Activated T-helper 1 cell treated with anti-CD3 and anti-CD28 coated beads, Interleukin-2, amount 50 U/mL, for 16 hours (primary cell): ENCODE measurements at places on chromosomes 1 and 21.

- DNase-seq: no peak
Observed at GRCh38 chr1:1274931-1275431, 1.3 kb upstream of the UBE2J2 start.

DNA sequence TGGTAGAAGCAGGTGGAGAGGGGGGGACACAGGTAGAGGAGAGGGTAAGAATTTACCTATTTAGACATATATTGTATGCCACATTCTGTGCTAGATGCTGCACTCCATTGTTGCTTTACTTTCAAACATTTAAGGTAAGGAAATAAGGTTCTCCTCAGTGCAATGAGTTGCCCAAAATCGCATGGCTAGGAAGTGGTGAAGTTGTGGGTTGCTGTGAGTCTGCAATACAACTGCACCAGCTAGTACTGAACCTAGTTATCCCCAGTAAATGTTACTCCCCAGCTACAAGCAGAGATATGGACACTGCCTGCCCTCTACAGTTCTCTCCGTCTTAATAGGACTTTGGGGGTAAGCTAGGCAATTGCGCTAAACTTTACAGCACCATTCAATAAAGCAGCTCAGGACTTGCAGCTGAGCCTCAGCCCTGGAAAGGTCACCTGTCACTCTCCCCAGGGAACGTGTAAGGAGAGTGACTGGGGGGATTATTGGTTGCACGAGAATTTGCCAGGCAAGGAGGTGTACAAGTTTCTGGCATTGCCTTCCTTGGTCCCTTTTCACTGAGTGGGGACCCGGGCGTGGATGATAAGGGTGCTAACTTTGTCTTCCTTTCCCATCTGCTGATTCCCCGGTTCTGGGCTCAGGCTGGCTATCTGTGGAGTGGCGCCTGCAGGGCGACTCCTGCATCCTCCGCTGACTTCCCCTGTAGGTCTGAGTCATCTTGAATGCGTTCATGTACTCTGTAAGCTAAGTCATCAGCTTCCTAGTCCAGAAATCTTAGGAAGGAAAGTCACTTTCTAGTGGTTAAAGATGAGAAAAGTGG, 71.3 kb upstream of the CNTN2 start:
- DNase-seq: no peak

DNA sequence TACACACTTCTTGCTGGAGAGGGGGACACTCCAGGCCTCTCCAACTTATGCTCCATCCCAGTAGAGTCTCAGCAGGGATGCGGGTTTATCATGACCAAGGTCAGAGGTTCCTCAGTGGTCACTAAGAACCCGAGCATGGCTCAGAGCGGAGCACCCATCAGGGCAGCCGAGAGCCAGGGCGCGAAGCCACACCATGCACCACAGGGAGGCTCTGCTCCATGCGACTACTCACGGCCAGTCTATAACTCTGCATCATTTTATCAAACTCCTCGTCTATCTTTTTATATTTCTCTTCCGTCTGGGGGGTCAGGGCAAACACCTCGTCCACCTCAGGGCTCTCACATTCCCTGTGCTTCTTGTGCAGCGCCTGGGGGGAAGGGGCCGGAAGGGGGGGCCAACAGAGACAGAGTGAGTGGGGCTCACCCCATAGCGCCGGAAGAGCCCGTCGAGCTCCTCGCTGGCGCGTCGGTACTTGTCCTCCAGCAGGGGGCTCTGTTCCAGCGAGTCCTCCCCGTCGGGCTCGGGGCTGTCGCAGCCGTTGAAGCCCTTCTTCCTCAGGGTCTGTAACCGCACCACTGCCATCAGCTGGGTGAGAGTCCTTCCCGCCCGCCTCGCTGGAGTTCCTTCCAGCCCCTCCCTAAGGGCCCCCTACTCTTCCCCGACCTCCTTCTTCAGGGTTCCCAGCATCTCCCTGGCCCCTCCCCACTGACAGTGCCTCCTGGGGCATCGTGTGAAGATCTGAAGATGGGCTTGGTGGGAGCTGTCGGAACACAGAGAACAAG, 20.0 kb downstream of the MEF2D start:
- DNase-seq: peak; percentile 55

DNA sequence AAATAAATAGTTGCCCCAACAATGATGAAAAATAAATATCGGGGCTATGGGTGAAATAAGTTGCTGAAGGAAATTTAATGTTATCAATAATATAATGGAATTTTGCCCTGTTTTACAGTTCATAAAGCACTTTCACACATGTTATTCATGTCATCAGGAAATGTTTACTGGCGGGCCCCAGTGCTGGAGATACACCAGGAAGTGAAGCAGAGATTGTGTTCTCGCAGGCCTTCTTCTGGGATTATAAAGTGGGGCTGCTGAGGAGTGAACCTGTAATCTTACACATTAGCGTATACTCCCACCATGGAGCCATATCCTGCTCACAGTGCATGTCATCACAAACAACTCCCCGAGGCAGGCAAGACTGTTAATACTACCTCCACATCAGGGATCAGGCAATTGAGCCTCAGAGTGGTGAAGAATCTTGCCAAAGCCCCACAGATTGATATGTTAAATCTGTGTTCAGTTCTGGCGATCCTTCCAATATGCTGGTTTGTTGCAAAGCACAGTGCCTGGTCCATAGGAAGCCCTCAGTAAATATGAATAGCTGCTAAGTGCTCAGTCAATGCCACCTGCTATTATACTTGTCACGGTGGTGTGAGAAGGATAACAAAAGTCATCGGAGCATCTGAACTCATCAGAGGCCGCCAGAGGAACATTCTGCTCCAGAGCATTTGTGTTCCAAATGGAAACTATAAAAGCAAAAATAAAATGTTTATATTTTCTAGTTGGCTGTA, 104.4 kb upstream of the UBE2U start:
- DNase-seq: no peak

GRCh38 chr1:30190511-30191153, 532.8 kb downstream of the MATN1 start:
- no peak for DNase-seq

DNA sequence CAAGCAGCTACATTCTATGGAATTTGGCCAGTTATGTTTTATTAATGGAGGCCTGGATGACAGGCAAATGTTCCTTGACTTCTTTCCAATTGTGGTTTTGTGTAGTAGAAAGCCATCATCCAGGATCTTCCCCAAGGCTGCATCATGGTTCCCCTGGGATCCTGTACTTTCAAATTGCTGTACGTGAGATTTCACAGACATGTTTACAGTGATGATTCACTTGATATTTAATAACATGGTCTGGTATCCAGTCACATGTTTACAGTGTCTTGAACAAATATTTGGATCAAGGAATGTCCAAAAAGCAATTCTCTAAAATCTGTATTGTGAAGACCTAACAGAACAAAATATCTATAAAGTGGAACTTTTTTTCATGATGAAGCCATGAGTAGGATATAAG, 68.3 kb upstream of the ST6GALNAC3 start:
- DNase-seq: no peak

GRCh38 chr21:15122241-15122640, 57.4 kb upstream of the NRIP1 start:
- DNase-seq: no peak

GRCh38 chr1:155286544-155286943, 9.3 kb downstream of the HCN3 start:
- DNase-seq: no peak

DNA sequence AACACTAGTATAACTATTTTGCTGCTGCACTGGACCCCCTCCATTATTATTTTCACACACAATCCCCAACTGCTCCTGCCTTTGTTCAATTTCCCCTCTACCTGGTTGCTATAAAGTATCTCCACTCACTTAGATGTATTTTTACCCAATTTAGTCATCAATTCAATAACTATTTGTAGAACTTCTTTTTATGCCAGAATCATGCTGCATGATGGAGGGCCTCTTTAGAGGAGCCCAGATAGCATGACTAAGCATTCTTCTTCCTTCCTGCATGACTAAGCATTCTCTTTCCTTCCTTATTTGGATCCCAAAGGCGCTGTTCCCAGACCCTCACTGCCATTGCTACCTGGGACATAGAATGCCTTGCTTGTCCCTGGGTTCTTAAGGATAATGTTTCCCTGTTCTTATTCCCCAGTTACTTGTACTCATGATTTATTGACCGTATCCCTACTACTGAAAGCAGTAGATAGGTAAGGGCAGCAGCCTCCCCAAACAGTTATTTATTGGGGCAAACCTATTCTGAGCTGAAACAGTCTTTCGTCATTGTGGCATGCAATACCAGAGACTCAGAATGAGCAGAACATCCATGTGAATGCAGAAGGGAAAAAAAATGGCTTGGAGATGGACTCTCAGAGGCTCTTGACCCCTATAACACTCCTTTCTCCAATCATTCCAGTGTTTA, 89.3 kb upstream of the AKT3 start:
- DNase-seq: no peak

DNA sequence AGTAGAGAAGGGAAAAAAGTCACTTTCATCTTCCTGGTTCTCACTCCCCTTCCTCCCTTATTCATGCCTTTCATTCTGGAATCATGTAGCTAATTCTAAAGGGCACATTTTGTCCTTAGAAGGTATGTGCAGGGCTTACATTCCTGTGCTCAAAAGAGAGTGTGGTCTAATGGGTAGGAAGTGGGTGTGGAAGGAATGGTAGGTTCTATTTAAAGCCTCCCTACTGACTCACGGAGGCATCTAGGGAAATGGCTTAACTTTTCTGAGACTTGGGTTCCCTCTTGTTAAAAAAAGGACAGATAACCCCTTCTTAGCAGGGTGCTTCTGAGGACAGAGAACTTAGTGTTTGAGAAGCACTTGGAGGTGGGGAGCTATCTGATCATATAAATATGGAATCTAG, 249.3 kb upstream of the DUSP10 start:
- no peak for DNase-seq

- DNase-seq: no peak
Observed at GRCh38 chr1:109198745-109199144, 15.0 kb upstream of the SARS1 start.

DNA sequence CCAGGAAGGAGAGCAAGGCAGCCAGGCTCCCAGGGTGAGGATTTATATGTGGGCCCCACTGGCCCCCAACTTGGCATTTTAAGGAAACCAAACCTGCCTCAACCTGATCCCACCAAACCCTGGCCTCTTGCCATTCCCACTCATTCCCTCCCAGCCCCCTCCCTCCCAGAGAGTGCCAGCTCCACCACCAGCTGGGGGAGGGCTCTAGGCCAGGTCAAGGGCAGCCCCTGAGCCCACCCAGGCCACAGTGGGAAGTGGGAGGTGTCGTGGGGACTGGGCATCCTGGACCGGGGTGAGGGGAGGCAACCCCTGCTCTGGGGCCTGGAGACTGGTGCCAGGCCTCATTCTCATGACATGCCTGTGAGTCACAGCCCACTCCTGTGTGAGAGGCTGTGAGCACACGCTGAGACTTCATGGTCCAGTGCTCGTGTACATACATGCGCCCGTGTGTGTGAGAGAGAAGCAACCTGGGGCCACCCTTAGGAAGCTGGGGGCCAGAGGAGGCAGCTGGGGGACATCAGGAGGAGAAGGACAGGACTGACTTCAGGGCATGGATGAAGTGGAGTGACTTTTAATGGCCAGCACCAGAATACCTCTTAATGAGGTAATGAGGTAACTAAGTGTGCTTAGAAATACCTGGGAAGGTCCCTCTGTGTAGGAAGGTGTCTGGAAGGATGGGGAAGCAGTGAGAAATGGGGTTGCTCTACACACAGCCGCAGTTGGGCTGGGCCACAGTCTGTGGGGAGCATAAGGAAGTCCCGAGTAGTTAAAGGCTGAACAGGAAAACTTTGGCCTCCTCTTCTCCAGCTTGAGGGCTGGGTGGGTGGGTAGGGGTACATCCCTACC, at the start of gene S100A2:
S100A2 (minus strand) TSS at position 316 of the 846 bp plus-strand sequence. CDS start 1,967 bp downstream, outside the sequence.
- DNase-seq: no peak

GRCh38 chr1:85629532-85629920, 49.0 kb downstream of the CCN1 start:
- DNase-seq: no peak

- no peak for DNase-seq
Observed at GRCh38 chr1:168708698-168709404, 20.2 kb downstream of the DPT start.

GRCh38 chr1:34978921-34979320, 6.2 kb downstream of the TMEM35B start:
- DNase-seq: no peak

- DNase-seq: no peak
Observed at GRCh38 chr1:207983044-207983635, 72.2 kb upstream of the CD34 start.

DNA sequence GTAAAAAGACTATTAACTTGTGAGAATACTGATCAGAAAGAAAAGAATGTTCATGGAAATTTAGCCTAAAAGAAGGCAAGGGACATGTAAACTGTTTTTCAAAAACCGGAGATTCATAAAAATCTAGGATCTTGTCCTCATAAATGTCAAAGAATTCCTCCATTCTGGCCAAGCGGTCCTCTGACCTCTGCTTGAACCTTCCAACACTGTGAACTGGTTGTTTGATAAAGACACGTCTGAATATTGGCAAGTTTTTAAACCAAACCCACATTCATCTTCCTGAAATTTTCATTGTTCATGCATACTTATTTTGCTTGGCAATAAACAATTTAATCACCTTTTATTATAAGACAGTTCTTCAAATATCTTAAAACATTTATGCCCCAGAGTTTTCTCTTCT, 19.8 kb downstream of the ASPM start:
- DNase-seq: no peak

DNA sequence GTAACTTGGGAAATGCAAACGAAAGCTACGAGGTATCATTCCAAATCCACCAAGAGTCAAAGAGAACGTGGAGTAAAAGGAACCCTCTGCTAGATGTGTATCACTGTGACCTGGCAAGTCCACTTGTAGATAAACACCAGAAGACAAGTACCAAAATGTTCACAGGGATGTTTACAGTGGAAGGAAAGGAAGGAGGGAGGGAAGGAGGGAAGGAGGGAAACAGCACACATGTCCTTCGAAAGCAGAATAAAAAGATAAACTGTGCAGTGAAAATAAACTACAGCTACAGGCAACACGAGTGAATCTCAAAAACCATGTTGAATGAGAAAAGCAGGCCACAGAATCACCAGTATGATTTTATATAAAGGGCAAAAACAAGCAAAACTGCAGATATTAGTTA, 59.9 kb downstream of the TP53BP2 start:
- no peak for DNase-seq

DNA sequence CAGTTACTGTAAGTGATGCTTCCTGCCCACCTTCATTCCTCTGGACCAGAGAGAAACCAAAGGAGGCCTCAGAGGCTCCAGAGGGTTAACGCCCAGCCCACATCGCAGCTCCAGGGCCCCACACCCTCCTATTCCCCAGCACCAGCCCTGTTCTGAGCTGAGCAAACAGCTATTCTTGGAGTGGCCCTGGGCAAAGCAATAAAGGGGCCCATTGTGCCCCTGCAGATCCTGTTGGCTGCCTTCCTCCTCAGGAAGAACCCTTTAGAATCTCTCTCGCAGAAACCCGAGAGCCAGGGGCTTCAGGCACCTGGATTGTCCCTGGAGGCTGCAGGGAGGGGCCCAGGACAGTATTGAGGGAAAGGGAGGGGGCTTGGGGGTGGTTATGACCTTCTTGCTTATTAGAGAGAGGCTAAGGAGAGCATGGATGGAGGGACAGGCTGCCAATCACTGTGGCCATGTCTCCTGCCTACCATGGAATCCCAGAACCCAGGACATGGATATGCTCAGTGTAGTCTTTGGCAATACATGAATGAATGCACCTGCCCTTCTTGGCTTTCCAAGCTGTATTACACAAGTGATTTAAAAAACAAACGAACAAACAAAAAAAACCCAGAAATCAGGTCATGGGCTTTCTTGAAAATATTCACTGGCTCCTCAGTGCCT, 9.2 kb downstream of the PADI2 start:
- DNase-seq: no peak
